Activated CD4-positive, alpha-beta T cell treated with anti-CD3 and anti-CD28 coated beads for 36 hours (primary cell): ENCODE measurements at places on chromosomes 5 and 9. TPM values are rescaled to one million over a fixed set of nuclear protein-coding genes. Genes with fewer than 3 reads are reported as not detected.

The PHF24 gene
- 0.09 TPM for total RNA-seq

DNA sequence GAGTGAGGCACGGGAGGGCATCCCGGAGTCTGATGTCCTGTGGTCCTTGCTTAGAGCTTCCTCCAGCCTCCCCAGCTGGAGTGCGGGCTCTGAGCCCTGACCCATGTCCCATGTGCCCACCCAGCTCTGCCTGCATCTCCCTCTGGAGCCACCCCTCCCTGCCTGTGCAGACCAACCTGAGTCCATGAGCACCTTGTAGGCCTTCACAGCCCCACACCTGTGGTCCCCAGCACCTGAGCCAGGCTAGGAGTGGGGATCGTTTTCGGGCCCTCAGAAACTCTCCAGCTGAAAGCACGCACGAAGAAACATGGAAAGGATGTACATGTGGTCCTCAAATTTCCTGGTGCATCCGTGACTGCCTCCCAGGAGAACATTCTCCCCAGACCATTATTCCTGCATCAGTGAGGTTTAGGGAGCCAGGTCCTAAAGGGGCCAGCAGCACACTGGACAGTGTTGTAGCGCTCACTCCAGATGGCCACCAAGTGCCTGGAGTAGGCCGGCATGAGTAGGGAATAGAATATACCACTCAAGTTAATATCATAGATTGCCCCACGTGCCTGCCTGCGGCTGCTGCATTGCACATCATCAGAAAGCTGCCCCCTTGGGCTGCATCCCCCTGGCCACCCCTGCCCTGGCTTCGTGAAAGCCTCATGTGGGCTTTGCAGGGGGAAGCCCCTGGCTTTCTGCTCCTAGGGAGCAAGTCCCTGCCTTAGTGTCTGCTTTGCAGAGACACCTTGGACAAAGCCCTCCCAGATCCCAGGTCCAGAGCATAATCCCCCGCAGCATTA, 80.6 kb downstream of the WNK2 start:
- DNase-seq = no peak

DNA sequence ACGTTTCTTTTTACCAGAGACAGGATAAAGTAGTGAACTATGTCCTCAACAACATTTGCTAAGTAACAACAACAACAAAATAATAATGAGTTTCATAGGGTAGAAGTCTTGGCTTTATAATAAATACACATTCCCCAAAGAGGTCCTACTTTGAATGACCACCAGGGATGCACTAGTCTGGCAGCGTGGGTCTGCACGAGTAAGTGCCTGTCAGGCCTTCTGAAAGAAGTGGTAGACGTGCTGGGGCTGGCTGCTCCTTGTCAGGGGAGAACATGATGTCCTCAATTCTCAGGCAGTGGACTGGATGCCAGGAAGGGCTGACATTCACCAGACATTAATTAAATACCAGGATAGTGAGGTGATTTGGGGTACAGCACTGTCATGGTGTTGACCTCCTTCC, 331.1 kb downstream of the TMEM38B start:
- no peak for DNase-seq

- DNase-seq = no peak
These were observed 79.5 kb upstream of the ROR2 start for GRCh38 chr9:92029553-92029952.
